Bronchial epithelial cell (primary cell): ENCODE measurements at places on chromosomes 2 and 18. TPM values are rescaled to one million over a fixed set of nuclear protein-coding genes. Genes with fewer than 3 reads are reported as not detected.

Gene BMP10
- total RNA-seq, result not detected in 2 replicates

Gene MC5R
- not detected in 2 replicates for total RNA-seq

Gene ZAP70
- not detected in 2 replicates for total RNA-seq

Gene LYPD6
- 0.13 and 0.26 TPM in 2 replicates for total RNA-seq

Gene POTEC
- total RNA-seq, result under 0.01 TPM in 1 of 2 replicates, not detected in the other

Gene KCNS3
- total RNA-seq, result 3.7 and 6.8 TPM in 2 replicates

Gene MAPK4
- under 0.01 TPM in 1 of 2 replicates, not detected in the other for total RNA-seq

Gene EML6
- total RNA-seq, result 0.53 and 1.7 TPM in 2 replicates

Gene UGT1A1
- under 0.01 and 1.5 TPM in 2 replicates for total RNA-seq

Gene ARHGEF33
- total RNA-seq, result 0.26 and 0.38 TPM in 2 replicates

Gene GAL3ST2
- not detected in 2 replicates for total RNA-seq

Gene CAPN14
- total RNA-seq, result 10.3 and 35.1 TPM in 2 replicates

Gene B4GALT6
- 1.8 and 2.4 TPM in 2 replicates for total RNA-seq

Gene CRYBA2
- not detected in 2 replicates for total RNA-seq

Gene POTEI
- not detected in 2 replicates for total RNA-seq

Gene LYG2
- total RNA-seq, result not detected in 2 replicates

Gene NT5DC4
- not detected in 2 replicates for total RNA-seq

Gene IL1R2
- not detected in 2 replicates for total RNA-seq

Gene TCF23
- total RNA-seq, result under 0.01 TPM in 1 of 2 replicates, not detected in the other

Gene MOGAT1
- not detected in 2 replicates for total RNA-seq

Gene VAMP5
- 4.5 and 5.5 TPM in 2 replicates for total RNA-seq

Gene NCKAP5
- 0.26 and 1.4 TPM in 2 replicates for total RNA-seq

Gene CCT4
- total RNA-seq, result 122 and 183 TPM in 2 replicates

Gene C2orf66
- under 0.01 and 0.38 TPM in 2 replicates for total RNA-seq

Gene HOXD13
- not detected in 2 replicates for total RNA-seq

Gene CAVIN2
- 2.8 and 3.7 TPM in 2 replicates for total RNA-seq

Gene NEUROD1
- not detected in 2 replicates for total RNA-seq

Gene ST8SIA5
- total RNA-seq, result 0.13 TPM in 1 of 2 replicates, not detected in the other
